ENCODE measurements at places on chromosomes 2 and 18. TPM values are rescaled to one million over a fixed set of nuclear protein-coding genes. Genes with fewer than 3 reads are reported as not detected.

DNA sequence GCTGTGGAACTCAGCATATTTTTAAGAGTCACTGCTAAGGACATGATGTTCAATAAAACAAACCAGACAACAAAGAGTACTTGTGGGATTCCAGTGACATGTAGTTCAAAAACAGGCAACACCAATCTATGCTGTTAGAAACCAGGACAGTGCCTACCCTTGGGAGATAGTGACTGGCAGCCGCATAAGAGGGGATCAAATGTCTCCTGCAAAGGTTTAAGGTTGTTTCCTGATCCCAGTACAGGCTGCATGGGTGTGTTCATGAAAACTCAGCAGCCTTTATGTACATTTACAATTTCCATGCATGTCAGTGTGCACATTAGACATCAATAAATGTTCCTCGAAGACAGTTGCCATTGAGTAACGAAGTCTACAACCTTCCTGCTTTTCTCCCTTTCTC lies 183.8 kb downstream of the PID1 start:
- H3K4me1 ChIP-seq: no peaks in the 10 kb centered on the region
- DNase-seq: no peak
- no peaks in the 10 kb centered on the region for H3K36me3 ChIP-seq
- no peak overlapping the region for H3K27ac ChIP-seq
- no peak overlapping the region for H3K4me3 ChIP-seq
- no peaks in the 10 kb centered on the region for H3K27me3 ChIP-seq

DNA sequence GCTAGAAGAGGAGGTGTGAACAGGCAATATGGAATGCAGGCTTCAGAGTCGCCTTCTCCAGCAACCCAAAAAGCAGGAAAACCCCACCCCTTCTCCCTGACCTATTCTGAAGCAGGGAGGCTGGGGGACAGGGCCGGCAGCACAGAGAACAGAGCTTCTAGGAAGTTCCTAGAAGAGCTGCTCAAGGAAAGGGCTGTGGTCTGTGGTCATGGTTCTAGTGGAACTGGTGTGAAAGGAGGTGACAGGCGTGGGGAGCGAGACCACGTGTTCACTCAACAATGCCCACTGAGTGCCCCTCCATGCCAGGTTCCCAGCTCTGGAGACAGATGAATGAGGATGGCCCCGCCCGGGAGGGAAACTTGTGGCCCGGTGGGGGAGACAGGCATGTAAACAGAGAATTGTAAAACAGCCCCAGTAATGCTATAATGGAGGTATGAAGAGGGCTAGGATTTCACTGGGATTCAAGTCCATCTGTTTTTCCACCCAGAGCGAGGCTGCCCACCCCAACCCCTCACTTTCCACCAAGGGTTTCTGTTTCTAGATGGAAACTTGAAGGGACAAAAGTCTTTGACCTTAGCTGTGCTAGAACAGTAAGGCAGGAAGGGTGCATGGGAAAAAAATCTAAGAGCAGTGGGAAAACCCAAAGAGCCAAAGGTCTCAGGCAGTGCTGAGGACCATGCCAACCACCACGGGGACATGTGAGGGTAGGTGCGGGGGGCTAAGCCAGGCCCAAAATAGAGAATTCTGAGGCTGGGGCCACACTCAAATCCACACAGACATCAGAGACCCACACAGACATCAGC lies 71.8 kb downstream of the TNS1 start:
- H3K27me3 ChIP-seq: no peaks in the 10 kb centered on the region
- H3K27ac ChIP-seq: peak overlapping the region; percentile 76
- H3K36me3 ChIP-seq: no peaks in the 10 kb centered on the region
- no peak overlapping the region for H3K4me3 ChIP-seq

GRCh38 chr18:78953566-78953965 lies 26.1 kb upstream of the SALL3 start:
- no peaks in the 10 kb centered on the region for H3K4me1 ChIP-seq
- no peaks in the 10 kb centered on the region for H3K36me3 ChIP-seq
- no peak overlapping the region for H3K4me3 ChIP-seq
- no peak overlapping the region for H3K27ac ChIP-seq
- no peaks in the 10 kb centered on the region for H3K27me3 ChIP-seq
- no peak for DNase-seq

GRCh38 chr2:70525032-70525431 lies 28.6 kb downstream of the TGFA start:
- H3K4me1 ChIP-seq: peaks cover 19% of the 10 kb centered on the region
- H3K36me3 ChIP-seq: no peaks in the 10 kb centered on the region
- H3K4me3 ChIP-seq: no peak overlapping the region
- peak; percentile 40 for DNase-seq

- peaks cover 6% of the 10 kb centered on the region for H3K4me1 ChIP-seq
- no peak for DNase-seq
- H3K27ac ChIP-seq: no peak overlapping the region
- no peaks in the 10 kb centered on the region for H3K27me3 ChIP-seq
Observed at GRCh38 chr2:28607730-28608499, 112.1 kb downstream of the PLB1 start.

- H3K27me3 ChIP-seq: no peaks in the 10 kb centered on the region
- no peak overlapping the region for H3K4me3 ChIP-seq
- no peak overlapping the region for H3K27ac ChIP-seq
Observed at GRCh38 chr2:44131177-44131576, 37.5 kb upstream of the PPM1B start.

GRCh38 chr2:235642446-235643098 lies 148.7 kb downstream of the AGAP1 start:
- H3K27me3 ChIP-seq: no peaks in the 10 kb centered on the region
- H3K4me1 ChIP-seq: peaks cover 53% of the 10 kb centered on the region
- peak; percentile 72 for DNase-seq
- no peak overlapping the region for H3K4me3 ChIP-seq
- no peaks in the 10 kb centered on the region for H3K36me3 ChIP-seq
- peak overlapping the region; percentile 86 for H3K27ac ChIP-seq

- no peak overlapping the region for H3K27ac ChIP-seq
- no peak for DNase-seq
- no peaks in the 10 kb centered on the region for H3K4me1 ChIP-seq
- H3K4me3 ChIP-seq: no peak overlapping the region
- H3K36me3 ChIP-seq: no peaks in the 10 kb centered on the region
Observed at GRCh38 chr2:154825358-154825757, 126.9 kb downstream of the KCNJ3 start.

DNA sequence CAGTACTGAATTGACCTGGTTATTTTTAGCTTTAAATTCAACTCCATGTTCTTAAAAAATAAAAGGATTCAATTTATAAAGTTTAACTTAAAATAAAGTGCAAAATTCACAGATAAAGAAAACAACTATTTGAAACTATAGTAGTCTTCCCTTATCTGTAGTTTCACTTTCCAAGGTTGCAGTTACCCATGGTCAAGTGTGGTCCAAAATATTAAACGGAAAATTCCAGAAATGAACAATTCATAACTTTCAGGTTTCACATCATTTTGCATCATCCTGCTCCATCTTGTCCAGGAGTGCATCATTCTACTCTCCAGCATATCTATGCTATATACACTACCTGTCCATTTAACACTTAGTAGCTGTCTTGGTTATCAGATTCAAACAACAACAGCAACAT lies 54.5 kb upstream of the ZNF804A start:
- no peaks in the 10 kb centered on the region for H3K27me3 ChIP-seq
- H3K27ac ChIP-seq: no peak overlapping the region
- no peak for DNase-seq

GRCh38 chr2:144771348-144771747 lies 251.4 kb upstream of the ZEB2 start:
- H3K27ac ChIP-seq: no peak overlapping the region
- no peaks in the 10 kb centered on the region for H3K27me3 ChIP-seq
- H3K4me1 ChIP-seq: 0 out of 2 replicates have a peak, but pooled peaks cover under 1% of the 10 kb centered on the region

DNA sequence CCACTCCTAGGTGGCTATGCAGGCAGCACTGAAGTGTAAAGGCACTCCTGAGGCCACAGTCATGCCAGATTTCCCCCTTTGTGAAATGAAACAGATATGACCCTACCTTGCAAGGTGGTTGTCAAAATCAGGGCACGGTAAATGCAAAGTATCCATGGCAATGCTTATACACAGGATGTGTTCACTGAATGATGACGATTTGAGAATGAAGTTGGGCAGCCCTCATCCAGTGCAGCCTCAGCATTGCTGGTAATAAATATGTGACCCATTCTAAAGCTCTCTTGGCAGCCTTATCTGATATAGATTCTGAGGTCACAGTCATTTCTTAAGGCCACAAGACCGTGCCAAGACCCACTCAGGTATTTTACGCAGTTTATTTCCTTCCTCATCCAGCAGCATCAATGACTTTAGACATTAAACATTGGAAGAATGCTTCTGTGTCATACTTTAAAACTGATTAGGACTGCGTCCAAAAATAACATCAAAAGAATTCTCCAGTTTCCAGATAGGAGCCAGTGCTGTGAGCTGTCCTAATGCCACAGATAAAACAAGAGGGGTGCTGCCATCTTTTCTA lies 125.5 kb upstream of the SERTAD2 start:
- no peak overlapping the region for H3K4me3 ChIP-seq
- H3K36me3 ChIP-seq: no peaks in the 10 kb centered on the region
- no peaks in the 10 kb centered on the region for H3K27me3 ChIP-seq
- H3K4me1 ChIP-seq: peaks cover 43% of the 10 kb centered on the region
- peak overlapping the region; percentile 57 for H3K27ac ChIP-seq
- peak; percentile 83 for DNase-seq

DNA sequence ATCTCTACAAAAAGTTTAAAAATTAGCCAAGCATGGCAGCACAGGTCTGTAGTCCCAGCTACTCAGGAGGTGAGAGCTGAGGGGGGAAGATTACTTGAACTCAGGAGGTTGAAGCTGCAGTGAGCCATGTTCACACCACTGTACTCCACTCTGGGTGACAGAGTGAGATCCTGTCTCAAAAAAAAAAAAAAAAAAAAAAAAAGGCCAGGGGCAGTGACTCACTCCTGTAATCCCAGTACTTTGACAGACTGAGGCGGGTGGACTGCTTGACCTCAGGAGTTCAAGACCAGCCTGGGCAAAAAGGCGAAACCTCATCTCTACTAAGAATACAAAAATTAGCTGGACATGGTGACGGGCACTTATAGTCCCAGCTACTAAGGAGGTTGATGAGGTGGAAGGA lies 37.0 kb downstream of the PUM2 start:
- peak; percentile 24 for DNase-seq
- no peak overlapping the region for H3K4me3 ChIP-seq

GRCh38 chr2:241849616-241850543 lies 8.8 kb downstream of the PDCD1 start:
- no peaks in the 10 kb centered on the region for H3K36me3 ChIP-seq
- H3K27me3 ChIP-seq: peaks cover 16% of the 10 kb centered on the region

DNA sequence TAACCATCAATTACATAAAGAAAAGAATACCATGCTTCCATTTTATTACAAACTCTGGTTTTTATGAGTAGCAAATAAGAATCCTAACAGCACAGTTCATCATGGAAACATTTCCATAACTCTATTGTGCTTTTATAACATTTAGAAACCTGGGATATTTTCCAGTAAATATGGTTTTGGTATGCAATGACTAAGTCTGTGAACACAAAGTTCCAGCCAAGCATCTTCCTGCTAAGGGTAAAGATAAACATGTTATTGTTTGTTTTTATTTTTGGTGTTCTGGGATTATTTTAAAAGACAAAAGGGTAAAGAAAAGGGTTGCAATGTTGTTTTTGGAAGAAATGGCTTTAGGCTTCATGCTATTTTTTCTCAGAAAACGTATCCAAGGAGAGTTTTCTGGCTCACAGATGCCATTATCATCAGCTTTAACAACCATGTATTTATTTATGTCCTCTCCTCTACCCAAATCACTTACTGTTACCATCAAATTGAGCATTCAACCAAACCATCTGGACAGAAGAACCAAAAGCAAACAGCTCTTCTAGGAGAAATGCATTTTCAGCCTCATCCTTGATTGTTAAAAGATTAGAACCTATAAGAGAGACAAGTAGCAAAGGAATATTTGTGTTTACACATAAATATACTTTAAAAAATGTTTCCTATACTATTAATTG lies 116.0 kb downstream of the PLA2R1 start:
- H3K27ac ChIP-seq: peak overlapping the region; percentile 23
- DNase-seq: peak; percentile 64
- peaks cover 15% of the 10 kb centered on the region for H3K4me1 ChIP-seq
- H3K36me3 ChIP-seq: no peaks in the 10 kb centered on the region
- no peak overlapping the region for H3K4me3 ChIP-seq

DNA sequence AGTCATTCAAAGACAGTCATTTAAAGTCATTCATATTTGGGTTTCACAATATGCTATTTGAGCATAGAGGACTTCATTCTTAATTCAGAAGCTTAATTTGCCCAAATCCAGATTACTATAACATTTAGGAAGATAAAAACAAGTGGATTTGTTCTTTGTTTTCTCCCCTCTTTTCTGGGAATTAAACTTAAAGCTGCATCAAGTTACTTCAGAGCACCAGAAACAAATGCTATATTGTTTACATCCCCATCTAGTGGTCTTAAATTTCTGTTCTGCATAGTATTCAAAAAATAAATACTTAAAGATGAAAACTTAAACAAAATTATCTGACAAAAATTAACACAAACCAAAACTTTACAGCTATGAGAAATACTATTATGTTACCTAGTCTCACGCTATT lies 34.7 kb upstream of the MARCHF7 start:
- no peak overlapping the region for H3K27ac ChIP-seq
- no peaks in the 10 kb centered on the region for H3K36me3 ChIP-seq
- peaks cover 5% of the 10 kb centered on the region for H3K4me1 ChIP-seq
- no peaks in the 10 kb centered on the region for H3K27me3 ChIP-seq

DNA sequence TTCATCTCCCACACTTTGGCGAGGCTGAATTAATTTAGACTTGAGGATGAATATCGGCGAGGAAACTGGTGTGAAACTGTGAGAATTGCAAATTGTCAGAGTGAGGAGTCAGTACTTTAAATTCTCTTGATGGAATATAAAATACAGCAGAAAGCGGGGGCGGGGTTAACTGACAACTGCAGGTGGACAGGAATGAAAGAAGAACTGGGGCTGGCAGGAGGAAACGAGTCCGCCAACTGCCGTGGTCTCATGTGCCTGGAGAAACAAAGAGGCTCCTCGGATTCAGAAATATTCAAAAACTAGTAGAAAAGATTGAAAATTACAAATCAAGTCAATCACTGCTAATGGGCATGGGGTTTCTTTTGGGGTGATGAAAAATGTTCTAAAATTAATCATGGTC lies 44.3 kb downstream of the MOGAT1 start:
- DNase-seq: no peak
- H3K27ac ChIP-seq: no peak overlapping the region
- H3K4me3 ChIP-seq: no peak overlapping the region
- H3K36me3 ChIP-seq: no peaks in the 10 kb centered on the region
- no peaks in the 10 kb centered on the region for H3K27me3 ChIP-seq

DNA sequence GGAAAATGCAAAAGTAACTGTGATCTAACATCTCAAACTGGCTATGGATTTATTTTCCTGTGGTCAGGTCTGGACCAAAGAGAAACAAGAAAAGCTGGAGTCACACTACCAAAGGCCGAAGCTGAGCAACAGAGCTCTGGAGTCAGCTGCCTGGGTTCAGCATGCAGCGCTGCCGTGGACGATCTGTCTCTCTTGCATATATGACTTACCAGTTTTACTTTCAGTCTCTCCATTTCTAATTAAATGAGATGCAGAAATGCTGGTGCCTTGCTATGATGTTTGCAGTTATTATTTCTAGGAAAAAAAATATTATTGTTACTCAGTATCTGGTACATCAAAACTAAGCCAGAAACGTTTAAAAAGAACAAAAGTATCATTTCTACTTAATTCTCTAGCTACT lies 813.2 kb downstream of the RNF144A start:
- no peaks in the 10 kb centered on the region for H3K27me3 ChIP-seq
- no peaks in the 10 kb centered on the region for H3K36me3 ChIP-seq
- H3K4me3 ChIP-seq: no peak overlapping the region
- no peak for DNase-seq
- no peak overlapping the region for H3K27ac ChIP-seq

The RUFY4 gene
- total RNA-seq: not detected

The GAL3ST2 gene
- not detected for total RNA-seq

The DNAJC5G gene
- not detected for total RNA-seq

The EFR3B gene
- total RNA-seq: 0.76 TPM

The CCL20 gene
- total RNA-seq: not detected

The SIX3 gene
- not detected for total RNA-seq
